ENCODE measurements at places on chromosomes 12 and 14.
A peak's percentile ranks its signal among the peaks of the same experiment; 100 is the strongest.

DNA sequence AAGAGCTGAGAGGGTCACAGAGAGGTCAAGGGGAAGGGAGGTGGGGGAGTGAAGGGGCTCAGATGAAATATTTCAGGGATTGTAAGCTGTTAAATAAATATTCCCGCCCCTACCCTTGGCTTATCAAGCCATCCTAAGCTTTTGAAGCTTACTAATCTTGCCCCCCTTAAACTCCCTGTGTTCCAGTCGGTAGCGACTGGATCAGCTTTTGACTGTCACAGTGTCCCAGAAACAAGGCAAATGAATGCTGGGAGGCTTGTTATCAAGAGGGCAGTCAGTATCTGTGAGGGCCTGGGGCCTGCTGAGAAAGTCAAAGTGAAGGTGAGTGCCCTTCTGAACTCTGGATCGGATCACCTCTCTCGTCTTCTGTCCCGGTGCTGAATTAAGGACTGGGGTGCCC lies 128.1 kb downstream of the DACT1 start:
- DNase-seq: no peak

DNA sequence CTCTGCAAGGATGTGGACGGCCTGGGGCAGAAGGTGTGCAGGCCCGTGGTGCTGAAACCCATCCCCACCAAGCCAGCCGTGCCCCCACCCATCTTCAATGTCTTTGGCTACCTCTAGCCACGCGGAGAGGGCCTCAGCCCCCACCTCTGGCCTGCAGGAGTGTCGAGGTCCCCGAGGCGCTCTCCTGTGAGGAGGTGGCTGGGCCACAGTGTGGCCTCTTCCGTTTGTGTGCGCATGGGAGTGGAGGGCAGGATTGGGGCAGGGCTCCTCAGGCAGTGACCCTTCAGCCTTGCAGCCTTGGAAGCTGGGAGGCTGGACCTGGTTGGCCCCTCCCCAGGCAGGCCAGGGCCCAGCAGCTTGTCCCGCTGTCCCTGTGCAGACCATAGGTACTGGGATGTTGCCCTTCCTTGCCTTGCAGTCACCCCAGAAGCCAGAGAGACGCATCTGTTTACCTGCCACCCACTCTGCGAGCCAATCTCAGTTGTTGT lies 1.9 kb downstream of the FAM181A start:
- DNase-seq: no peak

GRCh38 chr12:9134981-9135628 lies 19.4 kb upstream of the A2M start:
- DNase-seq: no peak

GRCh38 chr14:94897561-94897960 lies 127.6 kb upstream of the GSC start:
- DNase-seq: no peak

DNA sequence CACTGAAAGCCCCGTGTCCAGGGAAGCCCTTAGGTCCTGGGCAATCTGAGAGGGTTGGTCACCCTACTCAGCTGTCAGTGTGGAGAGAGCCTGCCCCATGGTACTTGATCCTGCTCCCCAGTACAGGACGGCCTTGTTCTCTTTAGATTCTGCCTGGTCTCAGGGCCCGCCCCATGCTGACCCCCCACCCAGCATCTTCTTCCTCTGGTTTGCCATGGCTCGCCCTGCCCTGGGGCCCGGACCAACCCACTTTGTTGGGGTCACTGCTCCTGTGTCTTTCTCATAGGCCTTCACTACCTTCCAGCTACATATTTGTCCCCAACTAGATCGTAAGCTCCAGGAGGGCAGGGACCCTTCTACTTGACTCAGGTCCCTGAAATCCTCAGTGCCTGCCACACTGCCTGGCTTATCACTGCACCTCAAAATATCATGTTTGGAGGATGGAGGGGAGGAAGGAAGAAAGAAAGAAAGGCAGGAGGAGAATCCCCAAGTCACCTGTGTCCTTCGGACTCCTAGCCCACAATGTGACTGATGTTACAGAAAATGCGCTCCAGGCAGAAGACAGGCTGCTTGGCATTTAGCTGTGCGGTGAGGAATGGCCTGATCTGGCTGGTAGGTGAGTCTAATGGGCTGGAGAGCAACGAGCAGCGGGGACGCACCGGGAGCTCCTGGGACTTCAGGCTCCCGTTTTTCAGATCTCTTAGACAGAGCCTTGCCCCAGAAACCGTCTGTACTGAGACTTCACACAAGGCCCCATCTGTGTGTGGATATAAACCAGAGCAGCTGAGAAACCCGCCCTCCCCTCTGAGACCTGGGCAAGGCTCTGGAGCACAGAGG lies 66.1 kb downstream of the C14orf132 start:
- DNase-seq: no peak

DNA sequence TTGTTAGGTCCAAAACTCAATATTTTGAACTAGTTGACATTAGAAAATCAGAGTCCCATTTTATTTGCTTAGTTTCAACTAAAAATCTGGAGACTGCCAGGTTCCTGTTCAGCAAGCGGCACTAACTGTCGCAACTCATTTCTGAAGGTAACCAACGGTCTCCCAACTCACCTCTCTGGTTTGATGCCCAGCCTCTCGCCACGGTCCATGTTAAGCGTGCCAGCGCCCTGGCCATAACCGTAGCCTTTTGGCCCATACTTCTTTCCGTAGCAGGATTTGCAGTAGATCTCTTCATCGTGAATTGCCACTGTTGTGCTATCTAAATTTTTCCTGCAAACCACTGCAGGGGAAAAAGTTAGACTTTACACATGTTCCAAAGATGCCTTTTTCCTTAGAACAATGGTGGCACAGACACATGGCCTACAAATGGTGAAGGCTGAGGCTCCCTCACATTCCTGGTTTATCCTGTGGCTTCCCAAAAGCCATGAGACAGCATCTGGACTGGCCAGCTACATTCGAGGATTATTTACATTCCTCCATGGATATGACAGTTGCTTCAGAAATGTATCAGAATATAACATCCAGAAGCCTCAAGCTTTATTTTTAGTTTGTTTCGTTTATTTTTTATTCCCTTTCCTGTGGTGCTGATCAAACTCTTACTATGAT lies 15.7 kb downstream of the CSRP2 start:
- DNase-seq: no peak

DNA sequence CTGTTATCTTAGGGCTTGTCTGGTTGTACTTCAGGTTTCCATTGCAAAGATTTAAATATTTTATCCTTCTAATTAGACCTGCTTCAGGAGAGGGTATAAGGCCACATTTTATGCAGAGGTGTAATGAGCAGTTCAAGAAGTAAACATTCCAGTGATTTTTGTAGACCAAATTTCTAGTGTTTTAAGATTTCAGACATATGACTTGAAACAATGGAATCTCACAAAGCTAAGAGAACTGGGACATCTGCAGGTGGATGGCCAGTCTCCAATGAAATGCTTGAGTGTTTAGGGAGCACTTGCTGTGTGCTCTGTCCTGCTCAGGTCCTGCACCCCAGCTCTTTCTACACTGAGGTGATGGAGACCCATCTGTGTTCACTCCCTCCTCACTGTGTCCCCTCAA lies 7.9 kb downstream of the C14orf132 start:
- no peak for DNase-seq

DNA sequence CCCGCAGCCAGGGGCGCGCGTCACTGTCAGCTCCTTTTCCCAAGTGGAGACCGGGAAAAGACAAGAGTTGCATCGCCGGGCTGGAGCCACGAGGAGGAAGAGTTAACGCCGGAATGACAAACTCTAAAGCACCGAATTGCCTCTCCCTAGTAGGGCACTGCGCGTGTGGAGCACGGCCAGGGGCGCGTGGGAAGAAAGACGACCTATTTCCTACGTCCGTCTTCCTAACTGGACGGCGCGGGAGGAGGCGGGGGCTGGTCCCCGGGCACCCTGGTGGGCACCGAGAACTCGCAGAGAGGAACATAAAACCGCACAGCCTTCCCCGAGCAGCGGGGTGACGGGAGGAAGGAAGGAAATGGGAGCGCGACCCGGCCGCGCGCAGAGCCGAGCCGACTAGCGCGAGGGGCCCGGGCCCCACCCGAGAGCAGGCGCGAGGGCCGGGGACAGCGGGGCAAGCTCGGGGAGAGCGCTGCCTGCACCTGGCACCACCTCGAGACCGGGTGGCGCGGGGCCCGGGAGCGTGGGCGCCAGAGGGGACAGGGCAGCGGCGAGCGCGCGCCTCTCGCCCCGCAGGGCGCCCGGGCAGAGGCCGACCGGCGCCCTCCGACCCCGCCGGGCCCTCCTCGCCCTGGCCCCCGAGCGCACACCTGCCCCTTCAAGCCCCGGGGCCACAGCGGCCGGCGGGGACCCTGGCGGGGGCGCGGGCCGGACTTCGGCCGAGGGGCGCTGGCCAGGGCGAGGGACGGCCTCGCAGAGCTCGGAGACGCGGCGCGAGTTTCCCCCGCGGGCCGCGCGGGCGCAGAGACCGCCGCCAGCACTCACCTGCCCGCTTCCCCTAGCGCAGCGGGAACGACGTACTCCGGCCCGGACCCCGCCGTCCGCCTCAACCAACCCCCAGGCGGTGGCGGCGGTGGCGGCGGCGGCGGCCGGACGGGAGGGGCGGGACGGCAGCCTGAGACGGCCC lies at the start of gene SETD3:
TSS of gene SETD3 (minus strand) at position 954 of the 964 bp plus-strand sequence. CDS start 15,054 bp downstream, outside the sequence.
- DNase-seq: peak; percentile 11
